Foreskin melanocyte (primary cell): ENCODE measurements at places on chromosomes 6 and 20.
A peak's percentile ranks its signal among the peaks of the same experiment; 100 is the strongest.

- no peak for DNase-seq
Measured at GRCh38 chr6:5507131-5507681, 245.9 kb downstream of the FARS2 start.

GRCh38 chr6:3911614-3912336 lies 62.6 kb downstream of the FAM50B start:
- DNase-seq: peak; percentile 34

- DNase-seq: no peak
Measured at GRCh38 chr6:143957679-143958274, 50.3 kb downstream of the PLAGL1 start.

- no peak for DNase-seq
Measured at GRCh38 chr20:47280668-47281067, 75.8 kb downstream of the ZMYND8 start.

DNA sequence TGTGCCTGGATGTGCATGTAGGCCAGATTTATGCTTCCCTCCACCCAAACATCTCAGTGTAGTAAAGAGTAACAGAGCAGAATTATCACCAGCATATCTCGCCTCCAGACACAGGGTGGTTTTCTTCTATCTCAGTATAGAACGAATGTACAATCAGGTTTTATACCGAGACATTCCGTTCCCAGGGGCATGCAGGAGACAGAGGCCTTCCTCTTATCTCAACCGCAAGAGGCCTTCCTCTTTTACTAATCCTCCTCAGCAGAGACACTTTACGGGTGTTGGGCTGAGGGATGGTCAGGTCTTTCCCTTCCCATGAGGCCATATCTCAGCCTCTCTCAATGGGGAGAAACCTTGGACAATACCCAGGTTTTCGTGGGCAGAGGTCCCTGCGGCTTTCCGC lies 36.4 kb upstream of the MC3R start:
- no peak for DNase-seq

- DNase-seq: no peak
Measured at GRCh38 chr6:71347119-71347518, 58.5 kb downstream of the OGFRL1 start.

DNA sequence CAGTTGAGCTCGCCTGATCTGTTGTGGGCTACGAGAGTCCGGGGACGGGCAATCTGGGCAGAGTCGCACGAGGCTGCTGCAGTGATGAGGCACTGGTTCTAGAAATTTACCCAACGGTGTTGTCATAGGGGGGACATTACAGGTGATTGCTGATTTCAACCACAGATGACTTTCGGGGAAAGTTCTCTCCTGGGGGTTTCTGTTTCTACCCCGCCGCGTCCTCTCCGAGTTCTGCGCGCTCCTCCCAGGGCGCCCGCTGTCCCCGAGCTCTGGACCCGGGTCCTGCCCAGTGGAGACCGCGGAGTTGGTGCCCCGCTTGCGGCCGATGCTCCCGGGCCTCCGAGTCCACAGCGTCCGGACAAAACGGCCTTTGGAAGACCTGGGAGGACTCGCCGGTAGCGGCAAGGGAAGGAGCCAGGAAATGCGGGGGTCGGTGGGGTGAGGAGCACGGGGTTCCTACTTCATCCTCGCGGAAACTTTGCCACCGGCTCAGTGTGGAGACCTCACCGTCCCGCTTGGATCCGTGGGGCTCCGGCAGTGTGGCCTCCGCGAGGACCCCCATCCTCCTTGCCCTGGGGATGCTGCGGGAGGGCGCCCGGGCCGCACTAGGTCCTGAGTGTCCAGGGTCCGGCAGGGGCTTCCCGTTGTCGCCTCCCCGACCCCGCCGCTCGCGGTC lies 12.3 kb upstream of the RAET1L start:
- no peak for DNase-seq

DNA sequence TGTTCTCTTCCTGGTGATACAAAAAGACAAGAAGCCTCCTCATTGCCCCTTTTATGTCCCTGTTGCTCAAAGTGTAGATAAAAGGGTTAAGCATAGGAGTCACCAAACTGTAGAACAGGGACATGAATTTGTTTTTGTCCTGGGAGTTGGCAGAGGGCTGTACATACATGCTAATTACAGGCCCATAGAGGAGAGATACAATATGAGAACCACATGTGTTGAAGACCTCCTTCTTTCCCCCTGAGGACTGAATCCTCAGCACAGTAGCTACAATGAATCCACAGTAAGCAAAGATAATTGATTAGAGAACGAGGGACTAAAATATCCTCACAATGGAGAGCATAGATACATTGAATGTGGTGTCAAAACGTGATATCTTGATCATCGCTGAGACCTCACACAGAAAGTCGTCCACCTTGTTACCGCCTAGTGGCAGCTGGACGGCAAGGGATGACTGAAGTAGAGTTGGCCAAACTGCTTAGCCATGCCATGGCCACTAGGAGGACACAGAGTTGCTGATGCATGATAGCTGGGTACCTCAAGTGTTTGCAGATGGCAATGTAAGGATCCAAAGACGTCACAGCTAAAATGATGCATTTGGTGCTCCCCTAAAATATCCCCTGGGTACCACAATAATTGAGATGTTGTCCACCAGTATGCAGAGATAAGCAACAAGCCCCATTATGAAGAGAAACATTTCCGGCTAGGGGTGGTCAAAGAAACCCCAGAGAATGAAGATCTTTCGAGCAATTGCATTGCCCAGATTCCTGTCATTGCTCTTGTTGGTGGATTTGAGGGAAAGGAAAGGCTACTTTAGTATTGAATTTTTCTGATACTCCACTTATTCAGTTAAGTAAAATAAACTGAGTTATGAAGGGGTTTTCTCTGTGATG lies 15.0 kb downstream of the OR2B3 start:
- peak; percentile 1 for DNase-seq

GRCh38 chr6:43016176-43016942 lies 2.3 kb downstream of the KLHDC3 start:
- no peak for DNase-seq

DNA sequence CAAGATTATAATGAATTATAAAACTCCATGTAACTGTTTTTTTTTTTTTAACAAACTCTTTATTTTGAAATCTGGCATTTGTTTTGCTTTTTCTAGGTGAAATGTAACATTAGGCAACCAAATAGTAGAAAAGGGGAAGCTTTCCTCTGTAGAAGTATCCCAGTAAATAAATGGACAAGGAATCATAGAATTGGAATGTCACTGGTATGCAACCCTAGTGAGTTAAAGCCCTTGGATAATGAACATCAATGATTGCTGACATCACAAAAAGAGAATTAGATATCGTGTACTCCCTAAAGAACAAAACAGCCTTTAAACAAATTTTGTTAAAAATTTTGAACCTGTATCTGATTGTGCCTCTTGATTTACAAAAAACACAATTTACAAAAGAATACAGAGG lies 93.9 kb upstream of the OGFRL1 start:
- no peak for DNase-seq

DNA sequence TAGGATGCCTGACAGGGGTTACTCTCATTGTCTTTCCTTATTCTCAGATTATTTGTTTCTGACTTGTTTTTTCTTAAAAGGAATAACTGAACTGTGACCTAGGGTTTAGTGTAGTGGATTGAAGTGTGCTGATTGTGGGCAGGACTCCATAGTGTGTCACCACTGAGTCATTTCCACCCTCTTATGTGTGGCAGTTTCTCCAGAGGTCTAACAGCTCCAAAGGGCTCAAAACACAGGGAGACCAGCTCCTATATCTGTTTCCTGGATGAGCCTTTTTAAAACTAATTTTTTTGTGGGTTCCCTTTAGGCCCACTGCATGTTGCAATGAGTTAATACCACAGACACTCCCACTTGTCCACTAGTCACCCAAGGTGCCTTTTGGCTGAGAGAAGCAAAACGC lies 951.1 kb upstream of the ADGRB3 start:
- no peak for DNase-seq

GRCh38 chr6:138724015-138724414 lies 49.6 kb upstream of the CCDC28A start:
- DNase-seq: peak; percentile 79

DNA sequence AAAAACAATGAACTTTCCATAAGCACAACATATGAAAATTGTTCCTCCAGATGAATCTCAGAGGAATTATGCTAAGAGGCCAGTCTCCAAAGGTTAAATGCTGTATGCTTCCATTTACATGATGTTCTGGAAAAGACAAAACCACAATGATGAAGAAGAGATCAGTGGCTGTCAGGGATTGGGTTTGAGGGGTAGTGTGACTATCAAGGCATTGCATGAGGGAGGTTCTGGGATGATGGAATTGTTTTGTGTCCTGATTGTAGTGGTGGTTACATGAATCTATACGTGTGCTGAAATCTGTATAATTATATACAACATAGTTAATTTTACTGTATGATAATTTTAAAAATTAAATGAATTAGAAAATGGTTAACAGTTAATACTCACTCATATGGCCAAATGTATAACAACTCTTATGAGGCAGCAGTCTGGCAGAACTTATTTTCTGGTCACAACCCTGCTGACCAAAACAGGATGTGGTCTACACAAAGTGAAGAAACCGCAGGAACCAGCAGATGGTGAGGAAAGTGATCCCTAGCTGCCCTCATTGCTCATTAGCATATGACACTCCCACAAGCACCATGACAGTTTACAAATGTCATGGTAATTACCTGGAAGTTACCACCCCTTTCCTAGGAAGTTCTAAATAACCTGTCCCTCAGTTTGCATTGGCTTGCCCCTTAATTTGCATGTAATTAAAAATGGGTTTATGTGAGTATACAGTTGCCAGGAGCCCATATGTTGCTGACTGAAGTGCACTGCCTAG lies 31.9 kb downstream of the NSFL1C start:
- peak; percentile 95 for DNase-seq

DNA sequence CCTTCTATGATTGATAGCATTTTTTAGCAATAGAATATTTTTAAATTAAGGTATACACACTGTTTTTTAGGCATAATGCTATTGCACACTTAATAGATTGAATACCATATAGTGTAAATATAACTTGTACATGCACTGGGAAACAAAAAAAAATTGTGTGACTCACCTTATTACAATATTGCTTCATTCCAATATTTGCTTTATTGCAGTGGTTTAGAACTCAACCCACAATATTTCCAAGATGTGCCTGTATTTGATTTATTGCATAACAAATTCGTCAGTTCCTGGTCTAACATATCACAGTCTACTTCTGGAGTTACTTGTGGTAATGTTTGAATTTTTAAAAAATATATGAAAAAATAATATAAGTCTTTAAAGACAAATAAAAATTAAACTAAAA lies 41.9 kb upstream of the DEFB112 start:
- no peak for DNase-seq

DNA sequence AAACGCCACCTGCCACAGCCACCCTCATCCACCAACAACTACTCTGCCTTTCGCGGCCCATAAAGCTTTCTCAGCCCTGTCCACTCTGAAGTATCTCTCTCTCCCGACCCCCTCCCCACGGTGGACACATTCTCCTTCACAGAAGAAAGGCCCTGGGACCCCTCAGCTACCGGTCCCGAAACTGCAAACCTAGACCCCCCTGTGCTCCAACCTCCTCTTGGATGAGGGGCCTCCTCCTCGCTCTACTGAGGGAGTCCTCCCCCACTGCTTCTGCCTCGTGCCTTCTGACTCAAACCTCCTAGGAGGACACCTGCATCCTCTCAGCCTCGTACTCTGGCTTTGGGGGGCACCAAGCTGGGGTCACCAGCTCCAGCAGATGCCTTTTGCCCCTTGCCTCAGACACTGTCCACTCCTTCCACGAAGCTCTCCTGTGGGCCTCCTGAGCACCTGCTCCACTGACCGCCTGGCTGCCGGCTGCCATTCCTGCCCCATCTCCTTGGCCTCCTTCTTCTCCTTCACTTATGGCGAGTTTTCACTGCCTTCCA lies 24.9 kb downstream of the RNASET2 start:
- DNase-seq: no peak

GRCh38 chr6:548517-548916 lies 108.4 kb downstream of the HUS1B start:
- no peak for DNase-seq

- no peak for DNase-seq
Measured at GRCh38 chr20:41373251-41373783, 6.7 kb upstream of the EMILIN3 start.

GRCh38 chr20:36116807-36117441 lies 37.6 kb upstream of the EPB41L1 start:
- DNase-seq: no peak

DNA sequence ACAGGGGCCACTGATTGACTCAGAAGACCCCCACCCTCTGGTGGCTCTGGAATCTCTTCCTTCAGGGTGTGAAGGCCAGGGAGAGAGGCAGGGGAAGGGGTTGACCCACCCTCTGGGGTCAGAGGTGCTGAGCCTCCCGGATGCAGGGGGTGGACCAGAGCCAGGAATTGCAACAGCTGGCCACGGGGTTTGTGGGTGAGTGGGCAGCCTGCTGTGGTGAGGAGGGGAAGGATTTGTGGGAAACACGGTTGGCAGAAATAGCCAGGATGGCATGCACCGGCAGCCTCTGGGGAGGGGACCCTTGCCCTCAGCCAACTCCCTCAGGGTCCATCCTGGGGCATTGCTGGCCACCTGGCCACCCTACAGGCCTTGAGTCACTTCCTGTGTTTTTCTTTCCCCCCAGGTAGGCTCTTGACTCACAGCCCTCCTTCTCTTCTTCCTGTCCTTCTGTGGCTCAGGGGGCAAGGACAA lies 92.8 kb downstream of the MRPL14 start:
- no peak for DNase-seq

DNA sequence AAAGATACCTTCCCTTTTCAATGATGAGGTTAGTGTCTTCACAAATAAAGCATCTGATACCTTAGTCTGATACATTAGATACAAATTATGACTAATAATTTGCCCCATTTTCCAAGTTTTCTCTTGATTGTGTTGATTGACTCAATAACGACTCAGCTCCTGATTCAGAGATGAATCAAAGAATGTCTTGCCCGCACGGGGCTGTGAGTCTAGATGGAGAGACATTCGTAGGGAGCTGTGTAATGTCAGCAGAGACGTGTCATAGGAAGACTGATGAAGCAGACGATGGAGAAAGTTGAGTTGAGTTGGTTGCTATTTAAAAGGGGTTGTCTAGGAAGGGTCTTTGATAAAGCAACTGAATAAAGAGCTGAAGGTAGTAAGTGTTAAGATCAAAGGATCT lies 78.2 kb downstream of the TSHZ2 start:
- DNase-seq: no peak

DNA sequence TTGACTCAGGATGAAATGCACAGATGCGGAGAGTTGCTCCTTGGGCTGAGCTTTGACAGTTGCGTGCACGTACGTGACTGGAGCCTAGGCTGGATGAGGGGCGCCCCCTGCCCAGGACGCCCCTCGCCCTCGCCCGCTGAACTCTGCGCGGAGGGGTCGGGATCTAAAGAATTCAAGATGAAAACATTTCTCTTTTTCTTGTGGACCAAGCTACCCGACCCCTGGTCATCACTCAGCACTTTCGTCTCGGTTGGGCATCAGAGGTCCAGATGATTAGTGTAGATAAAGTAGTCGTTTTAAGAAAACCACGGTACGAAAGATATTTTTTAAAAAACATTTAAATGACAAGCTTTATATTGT lies 700 bp downstream of the DTD1 start:
- DNase-seq: no peak
